8988T (cell line): ENCODE measurements at places on chromosomes 11 and 22.

- DNase-seq, result no peak
These were observed 394.6 kb downstream of the TBC1D22A start for GRCh38 chr22:47157093-47157420.

GRCh38 chr22:20632518-20632917 lies 125.1 kb downstream of the MED15 start:
- DNase-seq, result no peak

- no peak for DNase-seq
These were observed 366.2 kb upstream of the CCDC179 start for GRCh38 chr11:23226331-23227077.

GRCh38 chr11:109668973-109669634 lies 247.1 kb downstream of the C11orf87 start:
- DNase-seq, result no peak

GRCh38 chr11:63032457-63032856 lies 16.8 kb upstream of the SLC22A8 start:
- DNase-seq, result no peak

DNA sequence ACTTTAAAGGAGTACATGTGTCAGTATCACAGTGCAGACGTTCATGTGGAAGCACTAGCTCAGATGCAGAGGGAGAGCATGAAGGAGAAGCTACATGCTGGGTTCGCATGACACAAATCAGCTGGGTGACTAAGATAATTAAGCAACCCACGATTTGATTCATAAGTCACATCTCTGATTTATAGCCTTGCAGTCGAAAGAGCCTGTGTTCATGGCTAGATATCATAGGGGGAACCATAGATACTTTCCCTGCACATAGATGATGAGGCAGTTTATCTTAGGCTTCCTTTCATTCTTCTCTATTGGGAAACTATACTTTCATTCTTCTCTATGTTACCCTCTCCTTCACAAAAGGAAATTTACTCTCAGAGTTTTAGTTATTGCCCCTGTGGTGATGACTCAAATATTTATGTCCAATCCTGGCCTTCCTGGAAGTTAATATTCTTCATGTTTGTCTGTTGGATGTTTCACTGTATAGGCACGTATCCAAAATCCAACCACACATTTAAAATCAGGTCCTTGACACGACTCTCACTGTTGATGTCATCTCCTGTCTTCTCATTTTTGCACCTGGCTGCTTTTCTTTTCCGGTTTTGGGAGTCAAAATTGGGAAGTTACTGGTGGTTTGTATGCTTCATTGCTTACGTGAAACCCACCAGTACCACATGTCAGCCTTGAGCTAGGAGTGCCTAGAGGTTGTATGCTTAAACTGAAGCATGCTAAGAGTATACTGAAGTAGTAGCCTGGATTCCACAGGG lies 56.3 kb upstream of the SLC5A12 start:
- DNase-seq, result no peak

- DNase-seq, result no peak
These were observed 22.3 kb upstream of the OR5B21 start for GRCh38 chr11:58530236-58530635.

- DNase-seq, result no peak
These were observed 2.0 kb downstream of the IGHMBP2 start for GRCh38 chr11:68905421-68906360.

GRCh38 chr11:31959716-31960115 lies 131.2 kb upstream of the RCN1 start:
- no peak for DNase-seq

DNA sequence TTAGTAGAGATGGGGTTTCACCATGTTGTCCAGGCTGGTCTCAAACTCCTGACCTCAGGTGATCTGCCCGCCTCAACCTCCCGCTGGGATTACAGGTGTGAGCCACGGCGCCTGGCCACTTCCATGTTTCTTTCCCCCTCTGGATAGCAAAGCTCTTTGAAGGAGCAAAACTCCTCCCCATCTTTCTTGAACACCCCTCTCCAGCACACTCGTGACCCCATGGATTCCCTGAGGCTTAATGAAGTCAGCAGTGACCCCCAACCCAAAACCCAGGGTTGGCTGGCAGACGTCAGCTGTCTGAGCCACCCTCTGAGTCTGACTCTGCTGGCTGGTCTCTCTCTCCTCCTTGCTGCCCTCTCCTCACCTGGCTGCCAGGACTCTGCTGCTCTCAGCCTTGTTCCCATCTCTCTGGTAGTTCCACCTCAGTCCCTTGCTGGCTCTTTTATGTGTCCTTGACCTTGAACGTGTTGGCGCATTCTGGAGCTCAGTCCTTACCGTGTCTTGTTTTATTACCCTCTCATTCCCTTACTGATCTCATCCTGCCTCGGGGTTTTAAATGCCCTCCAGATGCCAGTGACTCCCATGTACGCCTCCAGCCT lies 44.5 kb downstream of the PARVG start:
- DNase-seq, result no peak

- DNase-seq, result no peak
These were observed 112.0 kb upstream of the MTNR1B start for GRCh38 chr11:92857407-92857806.

GRCh38 chr11:26976389-26976788 lies 17.5 kb upstream of the FIBIN start:
- no peak for DNase-seq

GRCh38 chr22:30876221-30876751 lies 92.3 kb downstream of the MORC2 start:
- no peak for DNase-seq

DNA sequence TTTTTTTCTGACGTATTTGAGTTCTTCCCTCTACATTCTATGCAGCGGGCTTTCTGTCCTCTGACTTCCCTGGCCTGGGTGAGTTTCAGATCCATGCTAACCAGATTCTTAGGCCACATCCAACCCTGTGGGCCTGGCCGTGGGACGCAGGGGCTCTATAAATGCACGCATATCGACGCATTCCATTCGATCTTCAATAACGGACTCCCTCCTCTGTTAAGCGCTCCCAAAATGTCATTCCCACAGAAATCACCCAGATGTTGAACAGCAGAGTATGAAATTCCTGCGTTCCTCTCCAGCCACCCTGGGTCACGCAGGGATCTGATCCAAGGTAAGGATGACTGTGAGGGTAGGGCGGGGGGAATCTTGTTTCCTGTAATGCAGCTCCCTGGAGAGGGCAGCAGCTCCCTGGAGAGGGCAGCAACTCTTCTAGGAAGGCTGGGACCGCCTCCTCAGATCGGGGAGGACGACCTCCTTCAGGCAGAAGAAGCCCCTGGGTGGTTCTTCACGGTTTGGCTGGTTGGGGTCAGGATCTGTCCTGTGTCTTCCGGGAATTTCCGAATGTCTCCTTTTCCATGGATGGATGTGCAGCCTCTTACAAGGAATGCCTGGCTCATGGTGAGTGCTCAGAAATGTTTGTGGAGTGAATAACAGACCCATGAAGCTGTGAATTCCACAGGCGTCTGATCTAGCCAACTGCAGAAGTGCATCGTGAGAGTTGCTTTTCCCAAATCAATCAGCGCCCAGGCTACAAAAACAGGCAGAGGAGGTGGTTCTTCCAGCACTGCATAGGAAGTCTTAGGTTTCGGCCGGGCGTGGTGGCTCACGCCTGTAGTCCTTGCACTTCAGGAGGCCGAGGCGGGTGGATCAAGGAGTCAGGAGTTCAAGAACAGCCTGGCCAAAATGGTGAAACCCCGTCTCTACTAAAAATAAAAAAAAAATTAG lies 12.2 kb downstream of the MRGPRD start:
- DNase-seq, result no peak

DNA sequence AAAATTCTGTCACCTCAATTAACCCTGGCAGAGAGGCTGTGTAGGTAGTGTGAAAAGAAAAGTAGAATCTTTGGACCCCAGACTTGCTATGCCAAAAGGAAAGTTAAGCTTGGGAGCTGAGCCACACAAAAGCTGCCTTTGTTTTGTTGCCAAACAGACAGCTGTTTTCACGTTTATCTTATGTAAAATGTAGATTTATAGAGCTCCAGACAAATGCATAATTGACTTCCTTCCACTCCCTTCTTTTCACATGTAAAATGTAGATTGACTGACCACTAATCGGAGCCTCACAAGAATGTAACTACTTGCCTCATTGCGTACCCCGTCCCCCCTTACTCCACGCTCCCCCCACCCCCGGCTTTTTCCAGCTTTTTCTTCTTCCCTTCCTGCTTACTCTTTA lies 2302.2 kb upstream of the RAG2 start:
- no peak for DNase-seq

DNA sequence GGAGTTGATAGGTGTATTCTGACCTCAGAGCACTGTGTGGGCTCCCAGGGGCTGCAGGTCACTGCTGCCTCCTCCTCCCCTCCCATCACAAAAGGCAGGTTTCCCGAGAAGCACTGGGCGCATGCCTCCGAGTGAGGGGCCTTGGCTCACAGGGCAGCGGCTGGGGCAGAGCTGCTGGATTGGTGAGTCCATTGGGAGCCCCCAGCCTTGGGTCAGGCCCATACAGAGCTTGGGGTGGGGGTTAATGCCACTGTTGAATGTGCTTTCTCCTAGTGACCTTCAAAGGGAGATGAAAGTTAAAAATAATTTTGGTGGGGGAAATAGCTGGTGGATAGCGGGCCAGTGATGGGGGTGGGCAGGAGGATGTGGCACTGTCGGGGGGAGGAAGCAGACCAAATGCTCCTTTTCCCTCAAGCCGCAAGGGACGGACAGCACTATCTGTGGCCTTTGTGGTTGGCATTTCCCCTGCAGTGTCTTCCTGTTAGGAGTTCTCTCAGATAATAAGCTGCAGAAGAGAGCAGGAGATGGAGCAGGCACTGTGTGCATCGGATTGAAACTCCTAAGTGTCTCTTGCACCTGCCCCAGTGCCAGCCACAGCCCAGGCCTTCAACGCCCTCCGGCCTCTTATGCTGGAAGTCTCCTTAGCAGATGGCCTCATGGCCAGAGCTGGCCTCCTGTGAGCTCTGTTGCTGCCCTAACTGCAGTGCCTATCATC lies 3.2 kb downstream of the TUBA8 start:
- DNase-seq, result no peak

DNA sequence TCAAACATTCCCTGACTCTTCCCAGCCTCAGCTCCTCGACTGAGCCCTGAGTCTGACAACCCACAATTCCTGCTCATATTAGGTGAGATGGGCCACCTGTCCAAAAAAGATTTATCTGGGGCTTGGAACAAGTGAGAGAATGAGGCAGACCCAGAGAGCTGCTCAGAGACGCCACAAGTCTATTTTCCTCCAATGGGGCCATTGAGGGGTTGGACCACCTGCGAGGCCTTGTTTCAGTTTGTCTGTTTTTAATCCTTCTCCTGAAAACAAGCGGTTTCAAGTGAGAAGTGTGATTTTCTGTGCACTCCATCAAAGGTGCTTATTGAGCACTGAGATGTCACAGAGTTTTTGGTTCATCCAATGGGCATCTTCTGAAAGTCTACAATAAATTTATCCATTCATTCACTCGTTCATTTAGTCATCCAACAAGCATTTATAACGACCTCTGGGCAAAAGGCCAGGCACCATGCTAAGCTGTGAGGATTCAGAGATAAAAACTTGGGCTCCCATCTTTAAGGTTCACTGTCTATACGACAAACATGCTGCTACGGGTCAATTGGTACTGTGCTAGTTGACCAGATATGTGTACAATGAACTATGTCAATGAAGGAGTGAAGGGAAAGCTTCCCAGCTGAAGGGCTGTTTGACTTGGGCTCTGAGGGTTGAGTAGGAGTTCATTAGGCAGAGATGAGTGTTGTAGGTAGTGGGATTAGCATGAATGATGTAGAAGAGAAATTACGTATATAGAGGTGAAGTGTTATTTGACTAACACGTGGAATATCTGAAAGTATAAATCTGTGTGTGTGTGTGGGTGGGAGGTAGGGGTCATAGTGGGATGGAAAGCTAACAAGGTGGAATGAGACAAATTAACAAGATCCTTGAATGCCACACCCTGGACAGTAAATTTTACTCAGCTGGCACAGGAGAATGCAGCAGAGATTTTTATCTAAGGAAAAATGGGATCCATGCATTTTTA lies 168.9 kb downstream of the MIAT start:
- no peak for DNase-seq

- DNase-seq, result no peak
These were observed 506.1 kb downstream of the BRD1 start for GRCh38 chr22:49321477-49322055.

DNA sequence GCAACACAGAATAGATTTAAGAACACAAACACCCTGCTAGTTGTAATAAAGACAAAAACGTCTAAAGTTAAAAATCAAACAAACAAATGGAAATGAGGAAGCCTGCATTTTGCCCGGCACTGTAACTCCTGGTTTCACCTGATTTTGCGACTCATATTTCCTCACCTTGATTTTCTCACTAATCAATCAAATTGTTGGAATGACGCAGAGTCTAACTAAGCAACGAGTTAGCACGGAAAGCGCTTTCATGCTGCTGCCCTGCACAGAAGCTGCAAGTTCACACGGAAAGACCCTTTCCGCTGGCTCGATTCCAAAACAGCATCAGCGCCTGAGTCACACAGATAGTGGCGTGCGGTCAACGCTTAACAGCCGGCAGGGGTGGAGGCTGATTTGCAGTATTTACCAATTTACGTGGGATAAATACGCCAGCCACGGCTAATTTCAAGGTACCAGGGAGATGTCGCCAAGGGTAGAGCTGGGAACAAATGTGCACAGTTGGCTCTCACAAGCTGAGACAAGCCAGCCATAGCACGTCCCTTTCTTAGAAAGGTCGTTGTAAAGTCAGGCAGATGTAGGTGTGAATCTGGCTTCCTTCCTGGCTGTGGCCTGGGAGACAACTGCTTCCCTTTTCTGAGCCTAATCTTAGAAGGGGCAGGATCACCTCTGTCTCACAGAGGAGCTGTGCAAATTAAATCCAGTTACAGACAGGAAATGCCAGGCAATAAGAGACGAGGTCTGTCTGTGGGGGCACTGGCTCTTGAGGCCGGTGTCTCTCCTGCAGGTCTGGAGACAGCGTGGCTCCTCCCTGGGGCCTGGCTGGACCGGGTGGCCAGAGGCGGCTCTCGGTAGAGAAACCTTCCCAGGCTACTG lies 76.9 kb upstream of the TTLL12 start:
- peak; percentile 45 for DNase-seq

GRCh38 chr11:58941838-58942237 lies 2.5 kb downstream of the GLYATL1 start:
- no peak for DNase-seq
